ENCODE measurements at places on chromosomes 2 and 18. TPM values are rescaled to one million over a fixed set of nuclear protein-coding genes. Genes with fewer than 3 reads are reported as not detected.
A peak's percentile ranks its signal among the peaks of the same experiment; 100 is the strongest.

Gene CDK5R2
- 0.46 TPM for polyA plus RNA-seq

Gene HS6ST1
- polyA plus RNA-seq, result 5.8 TPM

Gene SNORC
- polyA plus RNA-seq, result 2.1 TPM

DNA sequence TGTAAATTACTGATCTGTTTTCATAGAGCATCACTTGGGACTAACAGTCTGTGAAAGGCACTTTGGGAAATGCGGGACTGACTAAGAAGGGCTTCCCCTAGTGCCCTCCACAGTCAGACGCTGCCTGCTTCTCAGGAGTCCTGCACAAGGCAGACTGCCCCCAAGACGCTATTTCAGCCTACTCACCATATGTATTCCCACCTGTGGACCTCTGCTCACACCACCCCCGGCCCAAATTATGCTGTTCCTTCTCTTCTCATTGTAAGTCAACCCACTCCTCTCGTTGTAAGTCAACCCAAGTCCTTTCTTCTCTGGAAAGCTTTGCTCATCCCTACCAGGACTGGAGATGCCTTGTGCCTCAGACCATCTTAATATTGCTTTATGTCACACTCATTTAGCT is 175.3 kb downstream of the GFPT1 start:
- no peak for DNase-seq

DNA sequence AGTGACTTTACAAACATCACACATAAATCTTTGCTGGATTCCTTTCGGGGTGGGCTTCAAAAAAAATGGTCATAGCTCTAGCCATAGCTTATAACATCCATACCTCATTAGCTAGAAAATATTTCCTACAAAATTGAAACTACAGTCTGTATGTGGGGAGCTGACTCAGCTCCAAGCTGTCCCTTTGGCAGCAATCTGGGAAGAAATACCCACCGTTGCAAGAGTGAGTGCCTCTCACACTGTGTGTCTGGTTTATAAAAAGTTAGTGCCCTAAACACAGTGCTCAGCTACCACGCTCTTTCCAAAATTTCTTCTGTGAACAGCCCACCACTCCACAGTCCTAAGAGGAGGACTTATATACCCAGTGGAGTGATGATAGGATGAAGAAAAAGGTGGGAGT is 170.1 kb downstream of the RBM43 start:
- no peak for DNase-seq

Gene PASK
- 6.5 TPM for polyA plus RNA-seq

Gene SERPINB3
- polyA plus RNA-seq, result 0.62 TPM

DNA sequence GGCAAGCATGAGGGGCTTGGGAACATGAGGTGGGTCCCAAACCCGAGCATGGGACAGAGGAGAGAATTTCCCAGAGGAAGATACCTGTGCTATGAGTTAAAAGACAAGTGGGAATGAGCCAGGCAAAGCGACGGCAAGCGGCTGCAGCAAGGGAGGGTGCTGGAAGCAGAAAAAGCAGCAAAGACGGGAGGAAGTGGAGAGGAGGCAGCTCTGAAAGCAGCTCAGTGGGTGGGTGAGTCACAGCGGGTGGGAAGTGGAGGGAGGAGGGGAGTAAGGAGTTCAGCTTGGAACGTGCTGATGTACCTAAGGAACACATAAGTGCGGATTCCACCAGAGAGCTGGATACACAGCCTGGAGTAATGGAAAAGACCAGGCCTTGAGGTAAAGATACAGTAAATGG is 41.4 kb downstream of the THUMPD2 start:
- DNase-seq, result no peak

DNA sequence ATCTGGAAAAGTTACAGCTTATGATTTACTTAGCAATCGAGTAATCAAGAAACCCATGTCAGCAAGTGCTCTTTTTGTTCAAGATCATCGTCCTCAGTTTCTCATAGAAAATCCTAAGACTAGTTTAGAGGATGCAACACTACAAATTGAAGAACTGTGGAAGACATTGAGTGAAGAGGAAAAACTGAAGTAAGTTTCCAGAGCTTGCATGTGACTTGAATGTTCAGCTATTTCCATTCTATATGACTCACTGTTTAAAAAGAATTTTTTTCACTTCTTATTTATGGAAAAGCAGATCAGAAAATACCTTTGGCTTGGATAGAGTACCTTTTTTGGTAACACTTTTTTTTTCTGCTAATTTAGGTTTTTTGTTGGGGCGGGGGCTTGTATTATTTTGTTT is 70.7 kb downstream of the PMS1 start:
- DNase-seq, result no peak

- no peak for DNase-seq
These were observed 196.4 kb downstream of the TNS1 start for GRCh38 chr2:217806482-217806765.

Gene FBXO15
- not detected for polyA plus RNA-seq

Gene MAP3K20
- polyA plus RNA-seq, result 13.4 TPM

Gene SLC5A7
- not detected for polyA plus RNA-seq

DNA sequence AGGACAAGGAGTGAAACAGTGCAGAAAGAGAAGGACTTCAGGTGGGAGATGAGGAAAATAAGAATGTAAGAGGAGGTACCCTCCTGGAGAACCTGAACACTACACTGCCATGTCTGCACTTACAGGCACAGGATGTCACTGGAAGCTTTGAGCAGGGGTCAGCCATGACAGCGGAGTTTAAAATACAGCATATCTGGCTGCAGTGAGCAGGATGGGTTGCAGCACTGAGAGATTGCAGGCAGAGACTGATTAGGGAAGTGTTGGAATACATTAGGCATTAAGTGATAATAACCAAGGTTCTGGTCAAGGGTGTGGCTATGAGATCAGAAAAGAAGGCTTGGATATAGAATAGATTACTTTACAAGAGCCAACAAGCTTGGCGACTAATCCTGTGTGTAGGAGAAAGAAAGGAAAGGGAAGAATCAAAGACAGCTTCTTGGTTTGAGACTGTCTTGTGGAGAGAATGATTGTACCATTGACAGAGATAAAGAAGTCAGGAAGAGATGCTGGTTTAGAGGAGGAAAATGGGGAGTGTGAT is 171.1 kb upstream of the RBMS1 start:
- no peak for DNase-seq

Gene RNF152
- polyA plus RNA-seq, result 6.4 TPM

DNA sequence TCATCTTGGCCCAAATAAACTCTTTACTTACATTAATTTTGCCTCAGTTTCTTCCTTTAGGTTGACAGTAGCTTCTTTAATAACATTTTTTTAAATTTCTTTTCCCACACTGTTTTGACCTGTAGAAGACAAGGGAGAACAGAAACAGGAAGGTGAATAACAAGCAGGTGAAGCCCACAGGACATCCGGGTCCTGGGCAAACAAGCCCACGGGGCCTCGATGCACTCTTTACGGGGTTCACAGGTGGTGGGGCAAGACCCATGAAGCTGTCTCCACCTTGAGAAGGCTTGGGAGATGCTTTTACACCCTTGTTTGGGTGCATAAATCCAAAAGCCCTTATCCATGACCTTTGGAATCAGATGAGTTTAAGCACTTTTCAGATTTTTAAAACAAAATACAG is 301.0 kb upstream of the MGAT5 start:
- no peak for DNase-seq

- no peak for DNase-seq
These were observed 271.3 kb downstream of the ICOS start for GRCh38 chr2:204207866-204208265.

Gene SUCLG1
- 102 TPM for polyA plus RNA-seq

Gene KCNK3
- polyA plus RNA-seq, result 1.8 TPM

DNA sequence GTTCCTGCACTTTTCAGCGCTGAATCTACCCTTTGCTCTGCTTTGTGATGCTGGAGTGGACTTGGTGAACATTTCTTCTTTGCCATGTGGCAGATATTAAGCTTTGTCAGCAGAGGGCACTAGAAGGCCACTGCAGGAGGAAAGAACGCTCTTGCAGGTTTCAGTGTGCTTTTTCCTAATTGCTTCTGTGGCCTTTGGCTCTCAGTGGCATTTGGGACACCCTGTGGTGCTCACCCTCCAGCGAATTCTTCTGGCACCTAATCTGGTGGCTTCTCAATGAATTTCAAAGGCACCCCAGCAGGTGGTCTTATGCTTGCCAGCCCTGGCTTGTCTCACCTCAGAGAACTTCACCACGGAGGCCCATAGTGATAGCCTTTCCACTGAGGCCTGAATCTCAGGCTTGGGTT is 146.7 kb downstream of the MYO3B start:
- peak; percentile 26 for DNase-seq

DNA sequence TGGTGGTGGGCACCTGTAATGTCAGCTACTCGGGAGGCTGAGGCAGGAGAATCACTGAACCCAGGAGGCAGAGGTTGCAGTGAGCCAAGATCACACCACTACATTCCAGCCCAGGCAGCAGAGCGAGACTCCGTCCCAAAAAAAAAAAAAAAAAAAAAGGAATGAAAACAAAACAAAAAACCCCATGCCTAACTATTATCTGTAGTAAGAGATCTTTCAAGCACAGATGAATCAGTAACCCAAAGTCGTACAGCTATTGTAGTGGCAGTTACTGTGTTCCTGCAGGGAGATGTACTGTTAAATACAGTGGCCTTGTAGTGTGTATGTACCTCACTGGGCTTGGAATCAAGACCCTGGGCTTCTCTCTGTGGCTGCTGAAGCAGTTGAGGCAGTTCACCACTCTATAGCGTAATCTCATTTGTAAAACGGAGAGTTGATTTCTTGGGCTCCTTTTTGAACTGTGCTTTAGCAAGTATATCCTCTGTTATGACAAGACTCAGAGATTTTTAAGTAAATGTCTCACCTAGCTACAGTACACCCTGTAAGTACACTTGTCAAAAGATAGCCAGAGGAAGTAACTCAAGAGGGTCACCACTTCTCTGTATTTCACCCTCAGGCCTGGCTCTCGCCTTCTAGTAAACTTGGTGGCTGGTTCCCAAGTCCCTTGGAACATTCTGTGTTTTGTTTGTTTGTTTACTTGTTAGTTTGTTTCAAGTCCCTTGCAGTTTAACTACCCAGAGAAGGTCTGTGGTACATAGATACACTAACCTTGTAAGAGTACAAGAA is 109.6 kb upstream of the FOSL2 start:
- DNase-seq, result no peak

GRCh38 chr2:3172265-3172935 is 205.2 kb downstream of the EIPR1 start:
- no peak for DNase-seq

DNA sequence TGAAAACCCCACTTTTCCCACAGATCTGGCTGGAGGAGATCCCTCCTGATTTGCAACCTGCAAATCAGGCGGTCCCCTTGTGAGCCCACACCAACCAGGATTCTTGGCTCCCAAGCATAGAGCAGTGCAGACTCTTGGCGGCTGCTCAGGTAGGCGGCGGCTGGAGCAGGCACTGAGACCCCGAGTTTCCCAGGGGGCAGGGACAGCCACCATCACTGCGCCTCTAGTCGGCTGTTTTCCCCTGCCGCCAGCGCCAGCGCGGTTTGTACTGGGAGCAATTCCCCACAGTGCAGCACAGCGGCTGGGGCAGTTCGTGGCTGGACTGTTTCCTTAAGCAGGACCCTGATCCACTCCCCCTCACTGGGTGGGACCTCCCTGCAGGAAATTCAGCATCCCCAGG is 323.3 kb downstream of the TRIB2 start:
- no peak for DNase-seq

- no peak for DNase-seq
These were observed 18.4 kb upstream of the HPCAL1 start for GRCh38 chr2:10284108-10284870.

DNA sequence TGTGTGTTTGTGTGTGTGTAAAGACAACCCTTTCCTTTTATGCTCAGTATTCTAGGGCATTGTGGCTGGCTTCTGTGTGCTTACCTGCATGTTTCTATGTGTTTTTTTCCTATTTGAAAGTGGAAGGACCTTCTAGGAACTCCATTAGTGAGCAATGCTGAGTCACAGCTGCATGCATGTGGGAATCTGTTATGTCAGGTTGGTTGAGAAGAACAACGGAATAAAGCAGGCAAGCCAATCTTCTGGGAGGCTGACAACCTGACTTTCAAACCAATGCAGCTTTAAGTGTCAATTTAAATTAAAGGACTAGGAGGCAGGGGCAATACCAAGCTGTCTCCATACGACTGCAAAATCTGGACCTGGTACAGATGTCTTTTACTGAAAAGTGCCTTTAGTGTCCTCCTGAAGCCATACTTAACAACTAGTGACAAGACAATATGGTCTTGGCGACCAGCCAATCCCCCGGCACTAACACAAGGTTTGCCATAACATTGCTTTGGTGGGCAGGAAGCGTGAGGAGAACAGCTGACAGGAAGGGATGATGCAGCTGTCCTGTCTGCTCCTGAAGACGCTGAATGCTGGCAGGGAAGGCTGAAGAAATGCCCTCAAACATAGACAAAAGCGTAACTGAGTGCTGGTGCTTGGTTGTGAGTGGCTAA is 514.7 kb upstream of the CDH7 start:
- DNase-seq, result peak; percentile 41
